ENCODE measurements at places on chromosomes 2 and 18.

DNA sequence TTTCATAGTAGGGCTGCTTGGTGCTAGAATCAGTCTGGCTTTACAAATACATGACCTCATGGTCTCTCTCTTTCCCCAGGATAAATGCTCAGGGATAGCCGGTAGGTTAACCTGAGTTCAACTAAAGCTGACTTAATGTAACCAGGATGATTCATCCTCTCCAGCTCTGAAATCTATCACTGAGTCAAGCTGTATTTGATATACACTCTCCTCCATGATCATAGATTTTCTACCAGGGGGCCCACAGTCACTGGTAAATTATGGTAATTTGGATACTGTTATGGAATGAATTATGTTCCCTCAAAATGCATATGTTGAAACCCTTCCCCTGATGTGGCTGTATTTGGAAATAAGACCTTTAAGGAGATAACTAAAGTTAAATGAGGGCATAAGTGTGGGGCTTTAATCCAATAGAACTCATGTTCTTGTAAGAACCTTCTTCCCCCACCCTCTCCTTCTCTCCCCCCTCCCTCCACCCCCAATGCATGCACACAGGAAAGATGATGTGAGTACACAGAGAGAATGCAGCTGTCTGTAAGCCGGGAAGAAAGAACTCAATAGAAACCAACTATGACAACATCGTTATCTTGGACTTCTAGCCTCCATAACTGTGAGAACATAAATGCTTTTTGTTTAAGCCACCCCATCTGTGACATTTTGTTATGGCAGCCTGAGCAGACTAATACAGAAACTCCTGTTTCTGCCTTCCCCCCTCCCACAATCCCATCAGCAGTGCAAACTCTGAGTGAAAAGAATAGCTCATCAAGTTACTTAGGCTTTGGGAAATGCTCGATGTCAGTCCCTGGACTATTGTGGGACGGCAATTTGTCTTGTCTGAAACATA is 134.9 kb upstream of the KYNU start:
- DNase-seq, result no peak

- DNase-seq, result no peak
Observed at GRCh38 chr2:233934524-233934923, 17.4 kb downstream of the TRPM8 start.

DNA sequence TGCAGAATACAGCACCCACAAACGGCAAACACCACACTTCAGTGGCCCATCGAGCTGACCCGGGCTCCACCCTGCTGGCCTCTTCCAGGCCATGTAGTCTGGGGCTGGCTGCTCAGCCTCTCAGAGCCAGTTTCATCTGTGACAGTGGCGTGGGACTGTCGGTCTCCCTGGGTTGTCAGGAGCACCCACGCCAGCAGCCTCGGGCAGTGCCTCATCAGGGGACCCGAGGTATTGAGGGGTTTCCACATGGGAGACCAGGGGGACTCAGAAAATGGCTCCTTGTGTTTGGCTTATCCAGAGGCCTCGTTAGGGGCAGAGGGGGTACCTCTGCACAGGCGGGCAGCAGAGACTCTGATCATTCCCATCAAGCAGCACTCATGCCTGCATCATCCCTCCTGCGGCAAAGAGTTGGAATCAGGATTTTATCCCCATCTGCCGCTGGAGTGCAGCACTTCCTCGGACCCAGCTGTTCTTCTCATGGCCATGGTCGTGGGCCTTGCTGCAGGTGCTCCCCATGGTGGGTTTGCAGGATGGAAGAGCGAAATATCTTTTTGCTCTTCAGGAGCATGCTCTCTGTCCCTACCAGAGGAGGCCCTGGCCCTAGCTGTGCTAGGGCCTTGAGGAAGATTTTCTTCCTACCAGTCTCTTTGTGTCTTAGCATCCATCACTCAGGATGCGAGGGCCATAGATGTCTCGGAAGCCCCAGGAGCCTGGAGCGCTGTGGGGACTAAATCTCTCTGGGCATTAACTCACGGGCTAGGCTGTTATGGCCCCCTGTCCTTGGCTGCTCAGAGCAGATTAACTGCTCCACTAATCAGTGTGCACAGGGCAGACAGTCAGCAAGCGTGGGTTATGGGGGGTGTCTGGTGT is 100.8 kb downstream of the CLIP4 start:
- no peak for DNase-seq

DNA sequence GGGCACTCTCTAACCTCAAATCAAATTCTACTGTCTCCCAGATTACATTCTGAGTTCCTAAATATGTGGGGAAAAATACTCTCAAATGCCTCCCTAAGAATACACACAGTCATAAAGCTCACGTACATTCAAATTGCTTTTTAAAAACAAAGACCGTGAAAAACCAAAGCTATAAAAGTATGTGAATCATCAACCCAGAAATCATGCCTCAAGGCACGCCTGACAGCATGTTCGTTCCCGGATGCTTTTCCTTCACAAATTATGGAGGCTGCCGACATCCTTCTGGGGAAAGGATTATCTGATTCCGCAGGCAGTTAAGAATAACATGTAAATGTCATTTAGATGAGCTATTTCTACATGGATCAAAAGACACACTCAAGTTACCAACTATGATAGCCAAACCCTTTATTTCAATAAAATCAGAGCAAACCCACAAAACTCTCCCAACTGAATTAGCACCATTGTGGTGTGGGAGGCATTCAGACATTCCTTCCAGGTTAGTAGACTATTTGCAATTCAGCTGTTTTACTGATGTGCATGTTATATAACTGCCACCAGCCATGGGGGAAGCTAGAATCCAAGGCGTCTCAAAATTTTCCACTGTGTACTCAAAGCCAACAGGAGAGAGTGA is 398.2 kb upstream of the TRIB2 start:
- no peak for DNase-seq

DNA sequence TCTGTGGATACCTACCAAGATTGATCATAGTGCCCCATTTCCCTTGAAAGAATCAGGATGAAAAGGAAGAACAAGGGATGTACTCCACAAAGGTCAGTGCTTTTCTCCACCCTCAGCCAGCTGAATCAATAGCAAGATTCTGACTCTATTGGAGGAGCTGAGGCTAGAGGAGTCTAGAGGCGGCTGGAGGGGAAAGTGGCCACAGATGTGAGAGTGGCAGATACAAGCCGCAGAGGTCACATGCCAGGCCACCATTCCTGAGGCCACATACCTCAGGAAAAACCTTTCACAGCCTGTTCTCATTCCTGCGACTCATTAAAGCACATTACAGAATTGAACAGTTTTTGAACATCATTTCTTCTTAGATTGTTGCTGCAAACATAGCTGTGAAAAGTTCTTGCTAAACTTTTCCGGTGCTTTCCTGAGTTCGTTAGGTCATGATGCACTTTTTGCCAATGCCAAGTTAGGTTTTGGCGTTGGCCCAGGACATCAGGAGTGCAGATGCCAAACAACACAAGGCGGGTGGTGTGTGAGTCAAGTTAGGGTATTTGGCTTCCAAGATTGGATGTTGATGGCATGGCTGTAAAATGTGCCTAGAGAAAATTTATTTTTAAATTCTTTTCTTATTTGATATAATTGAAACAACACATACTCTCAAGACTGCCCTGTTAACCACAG is 160.7 kb upstream of the SP5 start:
- no peak for DNase-seq

DNA sequence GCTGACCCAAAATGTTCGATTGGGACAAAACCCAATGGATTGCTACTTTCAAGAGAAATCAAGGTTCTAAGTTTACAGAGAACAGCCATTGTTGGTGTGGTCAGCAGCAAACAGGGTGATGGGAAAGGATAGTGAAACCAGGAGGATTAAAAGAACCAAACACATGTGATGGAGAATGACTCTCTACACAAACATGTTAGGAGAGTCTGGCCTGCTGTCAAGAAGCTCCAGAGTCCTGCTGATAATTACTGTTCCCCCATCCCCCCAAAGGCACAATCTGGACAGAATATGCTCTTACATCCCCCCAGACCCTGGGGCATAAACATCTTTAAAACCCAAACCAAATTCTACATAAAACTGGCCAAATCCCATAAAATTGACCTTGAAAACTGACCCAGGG is 32.0 kb upstream of the ACYP2 start:
- DNase-seq, result no peak

DNA sequence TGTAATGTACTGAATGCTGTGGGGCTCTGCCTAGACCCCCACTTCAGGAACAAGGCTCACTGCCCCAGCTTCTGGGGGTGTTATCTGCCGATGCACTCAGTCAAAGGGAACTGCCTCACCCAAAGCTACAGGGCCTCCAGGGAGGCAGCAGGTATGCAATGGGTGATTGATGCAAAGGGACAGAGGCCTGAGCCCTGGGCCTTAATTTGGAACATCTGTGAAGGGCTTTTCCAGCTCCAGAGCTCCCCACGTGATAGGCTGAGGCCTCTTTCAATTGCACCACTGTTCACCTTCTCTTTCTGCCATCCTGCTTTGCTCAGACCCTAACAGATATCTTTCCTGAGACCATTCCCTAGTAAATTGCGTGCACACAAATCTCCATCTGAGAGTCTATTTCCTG is 131.0 kb downstream of the ATL2 start:
- no peak for DNase-seq

DNA sequence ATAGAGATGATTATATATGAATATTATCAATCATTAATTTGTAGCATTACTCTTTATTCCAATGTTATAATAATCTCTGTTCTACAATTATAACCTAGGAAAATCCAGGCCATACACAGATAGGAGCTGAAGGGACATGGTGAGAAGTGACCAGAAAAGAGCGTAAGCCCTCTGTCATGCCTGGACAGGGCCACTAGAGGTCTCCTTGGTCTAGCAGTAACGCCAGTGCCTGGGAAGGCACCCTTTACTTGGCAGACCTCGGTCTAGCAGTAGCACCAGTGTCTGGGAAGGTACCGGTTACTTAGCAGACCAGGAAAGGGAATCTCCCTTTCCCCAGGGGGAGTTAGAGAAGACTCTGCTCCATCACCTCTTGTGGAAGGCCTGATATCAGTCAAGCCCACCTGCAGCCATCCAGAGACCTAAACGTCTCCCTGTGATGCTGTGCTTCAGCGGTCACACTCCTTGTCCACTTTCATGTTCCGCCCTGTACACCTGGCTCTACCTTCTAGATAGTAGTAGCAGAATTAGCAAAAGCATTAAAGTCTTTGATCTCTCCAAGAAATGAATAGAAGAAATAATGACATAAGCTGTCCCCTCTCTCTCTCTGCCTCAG is 447.5 kb upstream of the FSIP2 start:
- peak; percentile 67 for DNase-seq

DNA sequence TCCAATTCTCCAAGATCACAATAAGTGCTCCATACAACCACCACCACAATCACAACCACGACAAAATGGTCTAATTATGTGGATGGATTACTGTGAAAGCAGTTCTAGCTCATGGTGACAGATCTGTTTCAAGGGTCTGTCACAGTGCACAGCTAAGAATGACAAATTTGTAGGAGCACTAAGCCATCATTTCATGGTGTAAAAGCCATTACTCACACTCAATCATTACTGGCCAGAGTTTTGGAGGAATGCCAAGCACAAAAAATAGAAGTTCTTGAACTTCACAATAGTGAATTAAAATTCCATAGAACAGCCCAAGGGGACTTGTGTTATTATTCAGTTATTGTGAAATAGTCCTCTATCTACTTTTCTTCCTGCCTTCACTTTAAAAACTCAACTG is 2.3 kb downstream of the CPS1 start:
- no peak for DNase-seq

- no peak for DNase-seq
Observed at GRCh38 chr2:175807031-175807873, 194.8 kb downstream of the LNPK start.

DNA sequence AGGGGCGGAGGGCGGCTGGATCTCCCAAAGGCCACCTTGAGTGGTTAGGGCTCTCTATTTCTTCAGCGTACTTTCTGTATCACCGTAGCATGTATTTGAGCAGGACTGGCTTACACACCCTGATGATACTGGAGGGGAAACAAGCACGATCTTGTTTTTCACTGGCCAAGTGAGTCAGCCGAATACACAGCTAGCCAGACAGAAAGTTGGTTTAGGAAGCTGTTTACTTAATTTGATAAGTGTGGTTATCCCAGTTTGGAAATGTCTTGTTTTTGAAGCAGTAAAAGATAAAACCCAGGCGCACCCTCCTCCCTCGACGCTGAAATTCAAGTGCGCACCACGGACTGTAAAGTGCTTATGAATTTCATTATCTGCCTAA is 582 bp downstream of the RIOK3 start:
- no peak for DNase-seq

DNA sequence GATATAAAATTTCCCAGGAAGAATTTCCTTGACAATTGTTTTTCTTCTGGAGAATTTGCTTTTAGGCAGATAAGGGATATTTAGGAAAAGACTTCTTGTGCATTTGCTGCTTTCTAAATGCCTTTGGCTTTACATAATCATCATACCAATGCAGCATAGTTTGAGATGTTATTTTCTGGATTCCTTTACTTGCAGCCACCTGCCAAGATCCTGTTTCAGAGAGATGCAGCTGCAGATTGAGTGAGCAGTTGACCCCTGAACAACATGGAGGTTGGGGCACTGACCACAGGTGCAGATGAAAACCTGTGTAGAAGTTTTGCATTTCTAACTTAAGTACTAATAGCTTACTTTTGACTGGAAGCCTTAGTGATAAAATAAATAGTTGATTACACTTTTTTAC is 257.9 kb downstream of the RPIA start:
- no peak for DNase-seq
